ENCODE measurements at places on chromosomes 16 and 17.

- no peak for DNase-seq
Observed at GRCh38 chr17:1551741-1552140, 10.9 kb downstream of the PITPNA start.

DNA sequence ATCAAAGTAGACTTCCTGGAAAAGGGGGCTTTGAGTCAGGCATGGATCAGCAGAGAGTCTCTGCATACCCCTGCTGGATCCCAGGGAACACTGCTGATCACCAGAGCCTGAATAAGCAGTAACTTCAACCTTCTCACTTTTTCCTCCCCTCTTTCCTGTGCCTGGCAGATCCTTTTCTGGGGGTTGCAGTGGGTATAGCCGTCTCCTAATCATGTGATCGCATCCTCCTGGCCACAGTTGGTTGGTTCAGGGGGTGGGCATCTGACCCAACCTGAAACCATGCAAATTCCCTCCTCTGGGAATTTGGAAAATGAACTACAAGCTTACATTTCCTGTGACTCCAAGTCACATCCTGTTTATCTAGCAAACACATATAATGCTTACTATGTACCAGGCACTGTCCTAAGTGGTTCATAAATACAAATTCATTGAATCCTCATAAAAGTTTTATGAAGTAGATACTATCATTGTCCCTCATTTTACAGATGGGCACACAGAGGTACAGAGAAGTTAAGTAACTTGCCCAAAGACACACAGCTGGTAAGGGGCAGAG lies 120.3 kb downstream of the AXIN2 start:
- DNase-seq: no peak

DNA sequence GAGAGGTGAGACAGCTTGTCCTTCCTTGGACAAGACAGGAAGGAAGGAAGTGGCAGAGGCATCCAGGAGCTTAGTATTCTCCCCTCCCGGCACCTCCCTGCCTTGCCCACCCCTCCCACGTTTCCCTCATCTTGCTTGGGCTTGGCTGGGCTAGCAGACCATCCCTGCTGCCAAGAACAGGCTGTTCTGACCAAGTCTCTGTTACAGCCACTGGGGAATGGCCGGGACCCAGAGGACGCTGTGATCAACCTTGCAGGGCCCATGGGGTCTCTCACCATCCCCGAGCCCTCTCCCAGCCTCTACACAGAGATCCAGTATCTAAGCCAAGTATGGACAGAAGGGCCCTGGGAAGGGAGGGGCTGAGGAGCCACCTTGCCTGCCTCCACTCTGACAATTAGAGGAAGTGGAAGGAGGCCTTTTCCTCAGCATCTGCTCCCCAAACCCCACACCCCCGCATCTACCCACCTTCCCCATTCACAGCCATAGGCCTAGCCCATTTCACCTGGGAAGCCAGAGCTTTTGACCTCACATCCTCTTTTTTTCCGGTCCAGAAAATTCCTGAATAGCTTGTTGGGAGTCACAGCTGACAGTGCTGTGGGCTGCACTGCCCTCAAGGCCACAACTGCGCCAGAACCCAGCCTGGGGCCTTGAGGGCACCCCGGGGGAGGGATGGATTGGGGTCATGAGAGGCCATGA lies 14.1 kb downstream of the CD300LG start:
- DNase-seq: no peak

GRCh38 chr16:81673432-81673831 lies 105.7 kb upstream of the PLCG2 start:
- no peak for DNase-seq

- no peak for DNase-seq
Observed at GRCh38 chr17:68248199-68248825, 469 bp downstream of the AMZ2 start.

- no peak for DNase-seq
Observed at GRCh38 chr16:27598220-27598619, 48.3 kb downstream of the KATNIP start.

- DNase-seq: no peak
Observed at GRCh38 chr16:8937803-8938202, 25.9 kb downstream of the USP7 start.

- peak; percentile 41 for DNase-seq
Observed at GRCh38 chr16:56513972-56514371, 5.9 kb downstream of the BBS2 start.

- DNase-seq: no peak
Observed at GRCh38 chr16:29820271-29820701, at the start of gene MVP. Gene MVP, plus strand, starts transcription at chr16:29820462. Its CDS starts 10,088 bp downstream, at chr16:29830550.

- no peak for DNase-seq
Observed at GRCh38 chr17:4136373-4136772, 6.5 kb downstream of the ZZEF1 start.

DNA sequence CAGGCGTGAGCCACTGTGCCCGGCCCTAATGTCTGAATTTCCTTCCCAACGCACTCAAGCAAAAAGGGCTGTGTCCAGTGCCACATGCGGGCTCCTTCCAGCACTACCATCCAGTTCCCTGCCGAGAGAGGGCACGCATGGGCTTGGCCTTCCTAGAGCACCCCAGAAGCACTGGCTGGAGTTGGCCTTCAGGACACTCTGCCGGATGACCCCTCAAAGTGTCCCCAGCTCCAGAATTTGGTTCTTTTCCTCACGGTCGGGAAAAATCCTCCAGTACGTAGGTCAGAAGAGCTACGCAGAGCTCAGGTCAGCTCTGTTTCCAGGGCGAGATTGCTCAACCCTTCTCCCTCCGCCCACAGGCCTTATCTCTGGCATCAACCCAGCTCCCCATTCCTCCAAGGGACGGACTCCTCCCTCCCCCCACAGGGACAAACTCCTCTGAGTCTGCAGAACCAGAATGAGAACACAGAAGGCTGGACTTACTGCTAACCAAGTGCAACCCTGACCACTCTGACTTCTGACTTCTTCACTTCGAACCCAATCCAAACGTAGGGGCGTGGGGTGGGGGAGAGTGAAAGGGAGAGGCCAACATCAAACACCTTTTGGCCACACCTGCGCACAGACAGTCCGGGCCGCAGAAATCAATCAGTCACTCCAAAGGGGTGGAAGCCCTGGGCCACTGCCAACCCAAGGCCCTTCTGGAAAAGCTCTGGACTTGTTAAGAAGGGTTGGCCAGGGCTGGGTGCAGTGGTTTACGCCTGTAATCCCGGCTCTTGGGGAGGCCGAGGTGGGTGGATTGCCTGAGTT lies 3.6 kb downstream of the CDC42EP4 start:
- DNase-seq: no peak
